ENCODE measurements at places on chromosomes 12 and 14.

DNA sequence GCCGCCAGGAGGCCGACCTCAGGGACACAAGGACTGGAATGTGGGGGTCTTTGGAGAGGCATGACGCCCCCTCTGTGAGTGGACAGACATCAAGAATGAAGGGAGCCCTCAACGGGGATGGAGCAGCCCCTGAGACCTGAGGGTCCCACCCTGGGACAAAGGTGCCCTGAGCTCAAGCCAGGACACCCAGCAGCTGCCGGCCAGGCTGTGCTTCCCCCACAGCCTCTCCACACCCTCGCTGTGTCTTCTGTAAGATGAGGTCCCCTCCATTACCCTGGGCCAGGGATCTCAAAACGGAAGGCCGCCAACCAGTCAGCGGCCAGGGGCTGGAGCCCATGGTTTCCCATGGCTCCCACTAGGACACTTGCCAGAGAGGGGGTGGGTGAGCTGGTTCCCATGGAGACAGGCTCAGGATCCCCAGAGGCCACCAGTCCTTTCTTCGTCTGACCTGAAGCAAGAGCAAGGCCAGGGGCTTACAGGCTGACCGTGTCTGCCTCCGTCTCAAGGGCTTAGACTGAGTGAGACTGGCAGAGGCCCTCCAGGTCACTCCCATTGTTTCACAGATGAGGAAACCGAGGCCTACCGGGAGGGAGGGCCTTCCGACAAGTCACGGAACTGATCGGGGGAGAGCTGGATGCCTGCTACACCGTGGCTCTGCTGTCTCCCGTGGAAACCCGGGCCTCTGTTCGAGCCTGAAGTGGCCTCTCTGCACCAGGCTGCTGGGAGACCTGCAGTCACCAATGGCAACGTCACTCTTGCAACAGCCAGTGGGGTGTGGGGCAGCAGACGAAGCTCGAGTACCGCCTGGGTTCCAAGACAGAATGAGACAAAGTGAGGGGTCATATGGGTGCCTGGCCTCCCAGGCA lies 91.7 kb upstream of the DIO3 start:
- DNase-seq, result no peak

DNA sequence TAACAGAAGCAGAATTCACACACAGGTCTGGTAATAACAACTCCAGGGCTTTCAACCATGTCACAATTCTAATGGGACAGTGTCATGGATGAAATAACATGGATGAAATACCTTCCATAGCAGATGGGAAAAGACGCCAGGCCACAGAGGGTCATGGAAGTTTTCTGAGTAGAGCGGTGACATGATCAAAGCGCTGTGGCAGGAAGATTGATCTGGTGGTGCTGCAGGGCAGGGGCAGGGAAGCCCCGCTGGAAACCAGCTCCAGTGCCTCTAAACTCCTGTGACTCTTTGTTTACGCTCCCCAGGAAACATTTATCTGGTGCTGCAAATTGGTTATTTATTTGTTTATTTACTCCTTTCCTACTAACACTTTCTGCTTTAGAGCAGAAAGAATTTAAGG lies 108.3 kb upstream of the HMGA2 start:
- no peak for DNase-seq

DNA sequence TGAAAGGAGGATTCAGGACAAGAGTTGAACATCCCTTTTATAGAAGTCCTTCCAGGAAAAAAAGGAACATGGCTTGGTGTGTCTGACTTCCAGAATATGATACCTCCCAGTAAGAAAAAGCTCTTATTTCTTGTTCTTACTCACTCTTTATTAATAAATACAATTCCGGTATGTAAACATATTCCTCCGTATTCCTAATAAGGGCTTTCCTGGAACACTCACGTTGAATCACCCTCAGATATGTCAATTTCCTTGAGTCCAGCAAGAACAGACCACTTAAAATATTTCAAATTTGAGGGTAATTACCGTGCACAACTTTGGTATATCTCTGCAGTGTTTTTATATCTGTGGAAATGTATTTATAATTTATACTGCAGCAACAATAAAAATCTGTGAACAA lies 385.6 kb downstream of the SYT1 start:
- DNase-seq, result no peak

GRCh38 chr12:52821826-52822660 lies 8.1 kb upstream of the KRT4 start:
- no peak for DNase-seq

GRCh38 chr12:51874000-51874399 lies 13.9 kb upstream of the ANKRD33 start:
- DNase-seq, result no peak

DNA sequence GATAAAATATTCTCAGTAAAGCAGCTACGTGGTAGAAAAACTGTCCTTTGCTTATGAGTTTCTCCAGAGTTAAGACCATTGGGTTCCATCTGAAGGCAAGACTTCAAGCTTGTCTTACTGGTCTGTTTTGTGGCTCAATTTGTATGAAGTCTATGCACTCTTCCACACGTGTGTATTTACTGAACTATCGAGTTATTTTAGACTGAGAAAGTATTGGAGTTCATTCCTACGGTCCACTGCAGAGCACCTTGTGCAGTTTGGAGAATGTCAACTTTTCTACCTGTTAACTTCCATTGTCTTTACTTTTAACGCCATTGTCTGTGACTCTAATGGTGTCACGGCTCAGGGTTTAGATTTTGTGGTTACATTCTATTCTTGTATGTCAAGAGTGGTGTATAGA lies 3.7 kb downstream of the HIF1A start:
- DNase-seq, result no peak

- no peak for DNase-seq
These were observed 84.1 kb upstream of the SLC38A2 start for GRCh38 chr12:46456356-46457334.

GRCh38 chr14:61502459-61503093 lies 181.2 kb downstream of the PRKCH start:
- DNase-seq, result no peak

GRCh38 chr14:64671591-64671990 lies 32.6 kb upstream of the PLEKHG3 start:
- DNase-seq, result no peak

- no peak for DNase-seq
These were observed 4.3 kb downstream of the NDUFA9 start for GRCh38 chr12:4653257-4653656.

Measured in T-helper 22 cell (primary cell).